ENCODE measurements at places on chromosomes 12 and 14. TPM values are rescaled to one million over a fixed set of nuclear protein-coding genes. Genes with fewer than 3 reads are reported as not detected.

GRCh38 chr12:102437511-102437910 is 42.9 kb downstream of the IGF1 start:
- no peak overlapping the region for H3K4me3 ChIP-seq
- H3K27me3 ChIP-seq: peaks cover 5% of the 10 kb centered on the region
- no peaks in the 10 kb centered on the region for H3K36me3 ChIP-seq
- H3K27ac ChIP-seq: no peak overlapping the region

Gene KLRC1
- total RNA-seq: 52.9 TPM

DNA sequence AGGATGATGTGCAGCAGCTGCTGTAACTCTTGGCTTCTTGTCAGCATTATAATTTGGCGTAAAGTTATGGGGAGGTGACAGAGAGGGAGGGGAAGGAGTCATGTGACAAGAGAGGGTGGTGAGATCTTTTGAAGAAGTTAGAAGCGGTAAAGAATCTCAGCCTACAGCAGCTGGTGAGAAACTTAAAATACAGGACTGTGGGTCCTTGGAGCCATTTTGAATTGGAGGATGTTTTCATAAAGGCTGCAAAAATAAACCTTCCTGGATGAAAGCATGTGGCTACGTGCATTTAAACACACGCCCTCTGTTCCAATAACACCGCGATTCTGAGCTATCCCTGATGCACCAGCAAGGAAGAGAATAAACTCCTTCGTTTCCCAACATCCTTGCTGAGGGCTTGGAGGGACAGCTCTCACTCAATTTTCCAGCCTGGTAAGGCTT is 133.7 kb downstream of the TMEM30B start:
- no peak for DNase-seq
- H3K27me3 ChIP-seq: peaks cover 8% of the 10 kb centered on the region
- peaks cover 6% of the 10 kb centered on the region for H3K36me3 ChIP-seq
- H3K4me1 ChIP-seq: no peaks in the 10 kb centered on the region
- H3K4me3 ChIP-seq: no peak overlapping the region
- H3K27ac ChIP-seq: no peak overlapping the region

DNA sequence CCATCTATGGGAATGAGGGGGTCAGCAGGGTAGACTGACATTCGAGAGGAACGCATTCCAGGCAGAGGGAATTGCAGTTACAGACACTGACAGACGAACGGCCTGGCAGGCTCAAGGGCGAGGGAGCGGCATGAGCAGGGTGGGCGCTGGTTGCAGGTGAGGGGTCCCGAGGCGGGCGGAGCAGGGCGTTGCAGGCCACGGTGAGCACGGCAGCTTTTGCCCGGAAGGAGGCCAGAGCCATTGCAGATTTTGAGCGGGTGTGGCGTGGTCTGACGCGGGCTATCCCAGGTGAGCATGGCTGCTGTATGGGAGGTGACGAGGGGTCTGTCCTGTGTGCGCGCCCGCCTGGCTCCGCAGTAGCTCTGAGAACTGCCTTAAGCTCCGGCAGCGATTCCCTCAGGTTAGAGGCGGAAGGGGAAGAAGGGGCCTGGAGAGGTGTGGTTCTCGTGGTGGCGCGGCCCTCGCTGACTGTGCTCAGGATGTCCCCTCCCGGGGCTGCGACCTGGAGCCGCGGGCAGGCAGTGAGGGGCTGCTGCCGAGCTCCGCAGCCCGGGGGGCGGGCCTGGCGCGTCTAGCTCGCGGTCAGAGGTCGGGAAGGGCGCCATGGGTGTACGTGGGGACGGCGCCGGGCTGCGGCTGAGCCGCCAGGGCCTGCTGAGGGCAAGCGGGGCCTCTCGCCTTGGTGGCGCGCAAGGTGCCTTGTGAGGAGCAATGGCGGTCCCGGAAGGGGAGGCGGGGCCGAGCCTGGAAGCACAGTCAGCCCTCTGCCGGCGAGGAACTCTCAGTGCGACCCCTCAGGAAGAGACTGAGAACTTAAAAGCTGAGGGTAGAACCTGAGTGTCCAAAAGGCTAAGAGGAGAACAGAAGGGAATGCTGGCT is 177.1 kb downstream of the CACNA1C start:
- no peak overlapping the region for H3K27ac ChIP-seq
- H3K4me3 ChIP-seq: no peak overlapping the region
- no peaks in the 10 kb centered on the region for H3K4me1 ChIP-seq

- DNase-seq: no peak
- peaks cover 16% of the 10 kb centered on the region for H3K4me1 ChIP-seq
Measured at GRCh38 chr14:106129274-106129673, 602.9 kb downstream of the TMEM121 start.

GRCh38 chr12:90974286-90974685 is 19.3 kb upstream of the CCER1 start:
- no peak overlapping the region for H3K4me3 ChIP-seq
- DNase-seq: no peak
- peaks cover 7% of the 10 kb centered on the region for H3K27me3 ChIP-seq
- H3K36me3 ChIP-seq: no peaks in the 10 kb centered on the region
- H3K4me1 ChIP-seq: no peaks in the 10 kb centered on the region
